ENCODE measurements at places on chromosomes 6 and 20.

GRCh38 chr20:19067986-19068385 is 144.5 kb upstream of the SLC24A3 start:
- no peak for DNase-seq

DNA sequence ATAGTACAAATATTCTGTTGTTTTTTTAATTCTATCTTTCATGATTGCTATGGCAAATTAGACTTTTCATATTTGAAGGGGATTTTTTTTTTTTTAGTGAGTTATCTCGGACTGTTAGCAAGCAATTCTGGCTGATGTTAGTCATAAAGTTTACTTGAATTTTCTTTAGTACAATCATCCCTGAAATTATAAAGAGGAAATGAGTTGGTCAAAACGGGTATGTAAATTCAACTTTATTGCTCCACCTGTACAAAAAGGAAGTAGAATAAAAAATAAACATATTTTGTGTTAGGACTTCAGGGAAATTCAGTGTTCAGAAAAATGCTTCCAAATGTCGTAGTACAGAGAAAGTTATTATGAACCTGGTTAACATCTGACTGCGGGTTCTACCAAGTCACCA is 40.3 kb downstream of the PPP1R14C start:
- no peak for DNase-seq

DNA sequence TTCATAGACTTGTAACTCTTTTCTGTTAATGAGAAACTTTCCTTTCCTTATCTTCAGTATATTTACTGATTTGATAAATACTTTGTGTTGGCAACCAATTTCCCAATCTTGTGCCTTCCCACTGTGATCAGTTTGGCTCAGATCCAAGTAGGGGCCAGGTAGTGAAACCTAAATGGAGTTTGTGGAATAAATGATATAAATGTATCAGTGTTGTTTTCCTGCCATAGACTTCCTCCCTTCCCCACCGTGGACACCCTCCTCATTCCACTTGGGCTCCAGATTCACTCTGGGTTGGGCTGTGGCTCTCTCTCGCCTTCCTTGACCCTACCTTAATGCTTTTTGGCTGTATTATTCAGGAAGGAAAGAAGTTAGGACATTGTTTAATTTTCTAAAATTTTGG is 1.3 kb downstream of the ZKSCAN3 start:
- no peak for DNase-seq

- DNase-seq, result no peak
These were observed 28.3 kb upstream of the CSNK2A1 start for GRCh38 chr20:571754-572441.

DNA sequence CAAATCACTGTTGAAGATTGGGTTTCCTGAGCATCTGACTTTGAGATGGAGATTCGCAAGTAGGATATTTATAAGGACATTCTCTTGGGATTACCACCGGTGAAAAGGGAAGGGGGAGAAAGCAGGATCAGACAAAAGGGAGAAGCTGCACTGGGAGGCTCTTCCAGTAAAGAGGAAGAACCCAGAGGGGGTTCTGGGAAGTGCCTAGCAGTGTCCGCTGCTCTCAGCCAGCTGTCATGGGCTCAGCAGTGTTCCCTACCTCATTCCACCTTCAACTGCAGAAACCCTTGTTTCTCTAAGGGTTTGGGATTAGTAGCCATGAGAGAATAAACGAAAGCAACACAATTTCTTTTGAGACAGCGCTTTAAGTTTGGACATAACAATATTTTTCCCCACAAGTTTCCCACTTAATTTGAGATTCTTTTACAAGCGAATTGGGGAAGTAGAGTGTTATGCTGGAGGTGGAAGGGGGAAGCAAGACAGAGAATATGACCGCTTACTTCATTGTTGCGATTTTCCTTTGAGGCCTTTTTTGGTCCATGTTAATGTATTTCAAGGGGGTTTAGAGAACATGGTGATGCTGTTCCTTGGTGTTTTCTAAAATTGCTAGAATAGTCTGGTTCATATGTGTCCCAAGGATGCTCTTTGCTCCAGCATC is 154.5 kb upstream of the SCGN start:
- no peak for DNase-seq

DNA sequence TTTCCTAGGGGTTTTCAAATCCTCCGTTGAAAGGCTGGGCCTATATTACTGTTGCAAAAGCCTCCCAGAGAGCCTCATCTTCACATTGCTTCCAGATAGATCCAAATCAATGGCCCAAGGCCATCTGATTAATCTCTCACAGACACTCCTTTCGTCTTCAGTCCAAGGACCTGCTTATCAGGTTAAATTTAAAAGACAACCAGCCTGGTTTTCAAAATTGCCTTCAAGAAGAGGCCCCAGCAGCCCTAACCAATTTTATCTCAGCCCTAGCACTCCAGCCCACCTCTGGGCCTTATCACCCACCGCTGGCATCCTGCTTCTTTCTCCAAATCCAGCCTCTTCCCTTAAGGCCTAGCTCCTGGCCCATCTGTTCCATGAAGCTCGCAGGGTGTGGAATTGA is 15.5 kb upstream of the CCND3 start:
- no peak for DNase-seq

DNA sequence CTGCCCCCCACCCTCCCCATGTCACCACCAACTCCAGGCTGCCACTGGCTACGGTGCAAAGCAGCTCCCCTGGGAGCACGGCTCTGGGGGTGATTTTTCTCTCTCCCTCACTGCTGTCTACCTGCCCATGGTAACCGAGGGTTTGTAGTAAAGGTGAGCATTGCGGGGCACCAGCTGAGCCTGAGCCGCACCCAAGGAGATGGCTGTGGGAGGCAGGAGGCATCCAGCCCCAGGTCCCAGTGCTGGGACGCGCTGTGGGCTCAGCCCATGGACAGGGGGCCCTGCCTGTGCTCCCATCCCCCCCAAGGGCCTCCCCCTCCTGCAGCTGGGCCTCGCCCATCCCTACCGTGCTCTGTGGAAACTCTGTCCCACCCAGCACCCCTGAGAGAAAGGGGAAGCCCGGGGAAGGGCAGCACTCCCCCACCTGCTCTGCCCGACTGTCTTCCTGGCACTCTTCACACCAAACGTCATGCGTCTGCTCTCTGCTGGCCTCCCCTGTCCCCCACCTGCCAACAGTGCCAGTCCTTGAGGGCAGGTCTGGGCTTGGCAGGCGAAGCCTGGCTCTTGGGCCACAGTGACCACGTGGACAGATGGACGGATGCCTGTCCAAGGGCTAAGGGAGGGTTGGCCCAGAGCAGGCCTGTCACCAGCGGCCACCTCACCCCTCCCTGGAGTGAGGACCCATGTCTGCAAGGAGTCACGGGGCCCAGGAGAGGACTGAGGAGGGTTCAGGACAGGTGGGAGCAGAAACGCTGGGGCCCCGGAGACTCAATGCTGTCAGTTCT is 3.8 kb upstream of the CHRNA4 start:
- no peak for DNase-seq

DNA sequence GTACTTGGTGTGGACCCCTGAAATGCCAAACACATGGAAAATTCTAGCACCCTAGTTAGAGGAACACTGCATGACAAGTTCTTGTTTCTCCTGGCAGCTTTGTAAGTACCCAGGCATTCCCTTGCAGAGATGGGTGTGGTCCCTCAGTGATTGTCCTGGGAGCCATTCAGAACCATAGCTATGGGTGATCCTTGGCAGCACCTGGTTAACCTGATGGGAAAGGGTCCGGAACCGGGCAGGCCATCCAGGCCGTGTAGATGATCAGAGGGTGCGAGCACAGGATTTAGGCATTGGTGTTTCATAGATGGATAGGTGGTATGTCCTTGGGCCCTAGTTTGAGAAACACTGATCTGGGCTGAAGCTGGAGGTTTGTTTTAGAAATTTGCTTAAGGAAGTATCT is 95.8 kb downstream of the RPP40 start:
- no peak for DNase-seq

GRCh38 chr20:51697096-51697826 is 70.9 kb downstream of the ATP9A start:
- DNase-seq, result no peak

DNA sequence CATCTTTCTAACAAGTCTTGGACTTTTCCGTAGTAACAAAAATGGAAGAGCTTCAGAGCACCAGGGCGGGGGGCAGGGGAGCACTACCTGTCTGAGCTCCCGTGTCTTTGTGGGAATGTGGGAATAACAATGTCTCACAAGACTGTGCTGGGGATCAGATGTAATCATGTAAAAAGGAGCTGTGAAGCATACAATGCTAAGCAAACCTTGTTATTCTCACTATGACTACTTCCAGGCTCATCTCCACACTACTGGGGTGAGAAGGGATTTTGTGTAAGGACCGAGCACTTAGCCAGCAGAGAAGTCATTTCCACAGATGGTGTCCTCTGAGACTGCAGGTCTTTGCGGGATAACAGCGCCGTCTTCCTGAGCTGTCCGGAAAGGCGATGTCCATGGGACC is 27.1 kb downstream of the PRR18 start:
- DNase-seq, result no peak

GRCh38 chr6:108947114-108947854 is 99.1 kb downstream of the ARMC2 start:
- no peak for DNase-seq

GRCh38 chr6:71038711-71039344 is 82.0 kb upstream of the B3GAT2 start:
- no peak for DNase-seq

DNA sequence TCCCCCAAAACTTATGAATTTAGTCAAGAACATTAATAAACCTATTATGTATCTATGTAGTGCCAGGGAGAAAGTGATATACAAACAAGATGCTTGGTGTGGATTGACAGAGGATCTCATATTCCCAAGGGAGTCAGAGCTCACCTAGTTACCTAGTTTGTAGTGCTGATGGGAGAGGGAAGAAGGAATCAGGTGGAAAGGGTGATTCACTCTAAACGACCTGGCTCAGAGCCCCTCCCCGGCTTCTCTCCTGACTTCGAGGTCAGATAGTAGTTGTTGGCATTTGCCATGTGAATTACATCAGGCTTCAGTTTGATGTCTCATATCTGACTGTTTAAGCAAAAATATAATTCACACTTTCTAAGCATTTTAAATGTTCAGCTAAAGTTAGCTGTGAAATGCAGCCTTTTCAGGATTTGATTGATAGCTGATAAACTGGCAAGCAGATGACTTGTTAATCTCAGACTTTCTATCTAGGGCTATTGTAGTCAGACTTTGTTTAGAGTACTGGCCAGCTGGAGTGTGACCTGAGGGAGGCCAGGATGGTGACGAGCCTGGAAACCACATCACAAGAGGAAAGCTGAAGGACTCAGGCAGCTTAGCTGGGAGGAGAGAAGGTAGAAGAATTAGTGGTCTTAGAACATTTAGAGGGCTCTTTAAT is 123.7 kb downstream of the AKAP7 start:
- no peak for DNase-seq

GRCh38 chr20:24960861-24961260 is 11.8 kb downstream of the CST7 start:
- no peak for DNase-seq

DNA sequence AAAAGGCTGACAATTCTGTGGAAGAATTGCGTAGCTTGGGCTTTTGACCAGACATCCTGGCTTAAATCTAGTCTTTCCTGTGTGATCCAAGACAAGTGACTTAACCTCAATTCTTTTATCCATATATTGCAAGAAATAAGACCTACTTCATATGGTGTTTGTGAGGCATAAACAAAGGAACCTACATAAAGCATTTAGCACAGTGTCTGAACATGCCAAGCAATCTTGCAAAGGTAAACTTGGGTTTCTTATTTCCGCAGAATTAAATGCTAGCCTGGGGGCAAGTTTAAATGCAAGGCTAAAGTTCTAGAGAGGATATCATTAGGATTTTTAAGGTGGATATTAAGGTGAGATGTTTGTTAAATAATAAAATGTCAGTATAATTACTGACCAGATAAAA is 47.9 kb downstream of the HDDC2 start:
- DNase-seq, result no peak

DNA sequence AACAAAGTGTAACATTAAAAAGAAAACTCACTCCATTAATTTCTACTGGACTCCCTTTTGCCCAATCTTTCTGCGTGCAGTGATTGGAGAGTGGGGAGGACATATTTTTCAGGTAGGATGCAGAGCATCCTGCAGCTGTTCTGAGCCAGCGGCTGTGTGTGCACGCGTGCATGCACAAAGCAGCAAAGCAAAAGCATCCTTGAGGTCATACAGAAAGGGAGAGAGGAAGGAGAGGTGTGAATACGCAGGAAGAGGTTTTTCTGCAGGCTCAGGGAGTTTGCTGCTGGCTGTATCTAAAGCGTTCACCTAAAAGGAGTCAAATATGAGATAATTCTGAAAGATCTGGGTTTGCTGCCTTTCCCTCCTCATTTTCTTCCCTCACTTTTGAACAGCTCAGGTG is 108.4 kb downstream of the HUS1B start:
- no peak for DNase-seq

GRCh38 chr6:15536198-15536955 is 126.5 kb downstream of the DTNBP1 start:
- no peak for DNase-seq

- DNase-seq, result no peak
These were observed 13.3 kb downstream of the DUSP22 start for GRCh38 chr6:305371-306206.

- DNase-seq, result peak; percentile 46
These were observed 70.0 kb downstream of the FAM50B start for GRCh38 chr6:3919130-3919628.

GRCh38 chr6:111679126-111679858 is 73.6 kb upstream of the TRAF3IP2 start:
- DNase-seq, result no peak

GRCh38 chr6:32244946-32245398 is 21.1 kb upstream of the NOTCH4 start:
- peak; percentile 16 for DNase-seq

- DNase-seq, result peak; percentile 64
These were observed 29.6 kb downstream of the PMEPA1 start for GRCh38 chr20:57680131-57680716.

DNA sequence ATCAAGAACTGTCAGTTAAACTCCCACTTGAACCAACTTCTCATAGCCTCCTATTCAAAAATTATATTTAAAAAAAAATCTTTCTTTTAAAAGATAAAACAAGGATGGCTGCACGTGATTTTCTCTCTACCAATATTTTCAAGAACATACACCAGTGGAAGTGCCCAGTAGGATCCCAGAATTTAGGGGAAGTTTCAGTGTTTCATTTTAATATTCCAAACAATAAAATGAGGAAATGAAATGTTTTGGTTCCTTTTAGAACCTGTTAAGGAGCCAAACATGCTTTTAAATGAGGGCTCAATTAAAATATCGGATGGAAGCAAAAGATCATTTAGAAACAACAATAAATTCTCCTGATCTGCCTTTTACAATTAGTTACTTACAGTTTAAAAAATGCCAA is 26.4 kb upstream of the PRELID3B start:
- no peak for DNase-seq

- DNase-seq, result no peak
These were observed 88.0 kb upstream of the ADGRF1 start for GRCh38 chr6:47130086-47130485.

- DNase-seq, result peak; percentile 18
These were observed 10.1 kb downstream of the HFE start for GRCh38 chr6:26097268-26097875.
